ENCODE measurements at places on chromosomes 7 and 10.
A peak's percentile ranks its signal among the peaks of the same experiment; 100 is the strongest.

GRCh38 chr7:45962861-45963260 lies 41.8 kb upstream of the IGFBP3 start:
- no peak for DNase-seq

DNA sequence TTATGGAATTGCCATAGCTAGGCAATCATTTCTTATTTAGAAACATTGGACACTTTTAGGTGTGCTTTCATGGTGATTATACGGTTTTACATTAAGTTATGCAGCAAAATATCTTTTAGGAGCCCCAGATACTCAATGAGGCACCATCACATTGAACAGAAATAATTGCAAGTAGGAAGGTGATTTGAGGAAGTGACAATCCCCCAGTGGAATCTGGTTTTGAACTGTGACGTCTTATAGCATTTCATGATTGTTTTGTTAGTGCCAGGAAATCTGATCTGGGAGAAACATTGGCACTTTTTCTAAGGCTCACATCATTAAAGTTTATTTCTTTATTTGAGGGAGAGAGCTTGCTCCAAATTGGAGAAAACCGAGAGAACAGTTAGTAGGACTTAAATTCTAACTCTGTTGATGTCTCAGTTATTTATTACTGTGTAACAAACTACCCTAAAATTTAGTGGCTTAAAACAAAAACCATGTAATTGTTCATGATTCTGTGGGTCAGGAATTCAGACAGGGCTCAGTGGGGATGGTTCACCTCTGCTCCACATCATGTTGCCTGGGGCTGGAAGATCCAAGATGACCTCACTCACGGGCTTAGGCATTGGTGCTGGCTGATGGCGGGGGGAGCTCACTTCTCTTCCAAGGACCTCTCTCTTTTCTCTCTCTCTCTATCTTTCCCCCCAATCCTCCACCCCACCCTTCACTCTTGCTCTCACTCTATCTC lies 78.2 kb upstream of the STEAP1B start:
- no peak for DNase-seq

DNA sequence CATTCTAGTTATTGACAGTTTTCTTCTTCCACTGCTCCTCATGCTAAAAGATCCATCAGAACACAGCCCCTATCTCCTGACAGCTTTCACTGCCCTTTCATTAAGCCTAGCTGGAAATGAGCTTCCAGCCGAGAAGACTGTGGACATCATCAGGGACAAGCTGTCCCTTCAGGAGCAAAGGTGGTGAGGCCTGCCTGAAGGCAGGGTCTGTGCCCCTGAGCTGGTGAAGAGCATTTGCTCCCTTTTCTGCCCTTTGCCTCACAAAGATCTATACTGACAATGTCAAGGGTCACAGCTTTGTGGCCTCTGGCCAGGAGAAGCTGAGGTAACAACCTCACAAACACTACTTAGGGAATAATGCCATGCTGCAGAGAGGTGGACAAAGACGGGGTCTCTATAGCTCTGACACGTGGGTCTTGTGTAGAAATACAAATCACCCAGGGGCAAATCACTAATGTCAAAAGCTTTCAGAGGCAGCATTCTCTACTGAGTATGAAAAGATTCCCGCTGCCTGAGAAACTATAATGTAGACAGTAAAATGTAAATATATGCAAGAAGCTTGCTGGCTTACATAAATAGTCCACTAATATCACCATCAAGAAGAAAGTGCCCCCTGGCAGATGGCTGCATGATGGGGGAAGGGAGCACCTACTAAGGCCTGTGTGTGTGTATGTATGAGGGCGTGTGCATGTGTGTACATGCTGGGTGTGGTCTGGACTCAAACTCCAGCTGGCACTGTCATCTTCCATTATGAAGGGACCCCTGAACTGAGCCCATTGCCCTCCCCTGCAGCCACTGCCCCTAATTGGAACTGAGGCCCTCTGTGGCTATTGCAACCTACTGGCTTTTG lies 55.8 kb downstream of the HBP1 start:
- DNase-seq = no peak

GRCh38 chr7:151754142-151754590 lies 122.7 kb downstream of the PRKAG2 start:
- DNase-seq = peak; percentile 86

DNA sequence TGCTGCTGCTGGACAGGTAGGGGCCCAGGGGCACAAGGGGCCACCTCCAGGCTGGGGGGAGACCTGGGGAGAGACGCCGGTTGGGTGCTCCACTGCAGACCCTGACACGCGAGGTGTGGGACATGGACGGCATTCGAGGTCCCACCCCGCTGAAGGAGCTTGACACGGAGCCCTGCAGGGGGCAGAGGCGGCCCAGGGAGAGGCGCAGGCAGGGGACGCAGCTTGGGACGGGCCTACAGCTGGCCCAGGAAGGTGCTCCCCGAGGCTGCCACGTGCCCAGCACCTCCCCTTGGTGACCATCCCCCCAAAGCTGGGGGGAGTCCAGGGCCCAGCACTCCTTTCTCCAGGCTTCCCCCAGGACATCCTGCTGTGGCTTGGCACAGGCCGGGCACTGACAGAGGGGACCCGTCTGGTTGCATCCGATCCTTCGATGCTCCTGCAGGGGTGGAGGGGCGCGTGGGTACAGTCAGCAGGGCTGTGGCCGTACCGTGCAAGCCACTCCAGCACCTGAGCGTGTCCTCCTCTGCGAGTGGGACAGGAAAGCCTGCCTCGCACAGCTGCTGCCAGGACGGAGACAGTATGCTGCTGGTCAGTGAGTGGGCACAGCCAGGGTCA lies 174.4 kb downstream of the ELFN1 start:
- DNase-seq = peak; percentile 24

DNA sequence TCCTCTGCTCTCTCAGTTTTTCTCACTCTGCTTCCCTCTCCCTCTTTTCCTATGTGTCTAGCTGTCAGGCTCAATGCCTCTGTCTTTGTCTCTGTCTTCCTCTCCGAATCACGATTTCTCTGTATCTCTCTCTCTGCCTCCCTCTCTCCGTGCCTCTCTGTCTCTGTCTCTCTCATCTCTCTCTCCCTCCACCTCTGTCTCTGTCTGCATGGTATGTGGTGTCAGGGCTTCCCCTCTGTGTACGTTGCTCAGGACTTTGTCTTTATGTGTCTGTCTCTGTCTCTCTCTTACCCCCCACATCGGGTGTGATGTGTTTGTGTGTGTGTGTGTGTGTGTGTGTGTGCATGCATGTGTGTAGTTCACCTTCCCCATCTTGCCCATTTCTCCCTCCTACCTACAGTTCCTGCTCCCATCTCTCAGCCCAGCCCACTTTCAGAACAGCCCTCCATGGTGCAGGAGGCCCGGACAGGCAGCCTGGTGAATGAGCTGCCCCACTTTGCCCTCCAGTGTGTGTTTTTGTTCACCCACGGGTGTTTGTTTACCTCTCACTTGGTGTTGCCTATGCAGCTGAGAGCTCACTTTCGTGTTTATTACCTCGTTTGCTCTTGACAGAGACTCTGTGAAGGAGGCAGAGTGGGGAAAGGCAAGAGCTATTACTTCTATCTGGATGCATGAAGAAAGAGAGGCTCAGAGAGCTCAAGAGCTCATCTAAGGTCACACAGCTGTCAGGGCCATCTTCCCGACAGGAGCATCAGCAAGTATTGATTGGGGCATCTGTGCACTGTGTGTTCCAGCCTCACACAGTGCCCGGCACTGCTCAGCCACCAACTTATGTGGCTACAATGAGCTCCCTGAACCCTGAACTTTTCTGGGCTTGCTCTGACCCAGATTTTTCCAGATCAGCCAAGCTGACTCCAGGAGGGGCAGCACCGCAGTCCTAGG lies 163.5 kb upstream of the ZMIZ1 start:
- no peak for DNase-seq

- peak; percentile 83 for DNase-seq
Measured at GRCh38 chr10:122461367-122461728, at the start of gene HTRA1. TSS of gene HTRA1 (plus strand) at chr10:122461553. CDS start at chr10:122461653, 100 bp downstream.

GRCh38 chr10:100887761-100888296 lies 24.9 kb upstream of the SLF2 start:
- DNase-seq = no peak

DNA sequence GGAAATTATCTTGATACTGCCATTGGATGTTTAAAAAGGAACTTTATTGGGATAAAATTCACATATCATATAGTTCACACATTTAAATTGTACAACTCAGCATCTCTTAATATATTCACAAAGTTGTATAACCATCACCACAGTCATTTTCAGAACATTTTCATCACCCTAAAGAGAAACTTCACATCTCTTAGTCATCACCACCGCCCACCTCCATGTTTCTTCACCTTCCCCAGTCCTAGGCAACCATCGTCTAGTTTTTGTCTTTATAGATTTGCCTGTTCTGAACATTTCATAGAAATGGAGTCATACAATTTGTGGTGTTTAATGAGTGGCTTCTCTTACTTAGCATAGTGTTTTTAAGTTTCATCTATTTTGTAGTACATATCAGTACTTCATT lies 96.6 kb downstream of the ANKRD30A start:
- no peak for DNase-seq

- no peak for DNase-seq
Measured at GRCh38 chr7:100686201-100686821, 7.7 kb downstream of the GIGYF1 start.

DNA sequence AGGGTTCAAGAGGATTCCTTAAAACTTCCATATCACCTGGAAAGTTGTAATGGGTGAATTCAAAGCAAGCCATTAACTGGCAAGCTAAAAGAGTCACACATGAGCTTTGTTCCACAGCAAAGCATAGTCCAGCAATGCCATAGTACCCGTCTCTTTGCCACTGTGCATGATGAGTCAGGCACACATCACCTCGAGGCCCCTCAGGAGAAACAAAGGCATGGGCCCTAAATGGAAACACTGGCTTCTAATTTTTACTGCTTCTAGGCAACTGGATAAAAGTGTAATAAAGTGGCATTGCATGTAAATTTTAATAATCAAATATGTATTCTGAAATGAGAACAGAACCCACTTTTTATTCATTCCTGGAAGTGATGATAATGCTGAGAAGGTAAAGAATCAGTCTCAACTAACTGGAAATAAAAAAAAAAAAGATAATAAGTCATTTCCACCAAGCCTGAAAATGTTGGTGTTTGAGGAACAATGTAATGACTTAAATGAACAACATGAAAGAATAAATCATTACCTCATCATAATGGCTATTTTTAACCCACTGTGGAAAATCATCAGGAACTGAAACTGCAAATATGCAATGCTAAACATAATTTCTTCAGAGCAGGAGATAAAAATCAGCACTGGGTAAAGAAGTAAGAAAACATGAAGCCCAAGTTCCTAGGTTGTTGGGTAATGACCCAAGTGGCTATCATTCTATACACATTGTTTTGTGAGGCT lies 104.9 kb downstream of the CDK6 start:
- DNase-seq = no peak

DNA sequence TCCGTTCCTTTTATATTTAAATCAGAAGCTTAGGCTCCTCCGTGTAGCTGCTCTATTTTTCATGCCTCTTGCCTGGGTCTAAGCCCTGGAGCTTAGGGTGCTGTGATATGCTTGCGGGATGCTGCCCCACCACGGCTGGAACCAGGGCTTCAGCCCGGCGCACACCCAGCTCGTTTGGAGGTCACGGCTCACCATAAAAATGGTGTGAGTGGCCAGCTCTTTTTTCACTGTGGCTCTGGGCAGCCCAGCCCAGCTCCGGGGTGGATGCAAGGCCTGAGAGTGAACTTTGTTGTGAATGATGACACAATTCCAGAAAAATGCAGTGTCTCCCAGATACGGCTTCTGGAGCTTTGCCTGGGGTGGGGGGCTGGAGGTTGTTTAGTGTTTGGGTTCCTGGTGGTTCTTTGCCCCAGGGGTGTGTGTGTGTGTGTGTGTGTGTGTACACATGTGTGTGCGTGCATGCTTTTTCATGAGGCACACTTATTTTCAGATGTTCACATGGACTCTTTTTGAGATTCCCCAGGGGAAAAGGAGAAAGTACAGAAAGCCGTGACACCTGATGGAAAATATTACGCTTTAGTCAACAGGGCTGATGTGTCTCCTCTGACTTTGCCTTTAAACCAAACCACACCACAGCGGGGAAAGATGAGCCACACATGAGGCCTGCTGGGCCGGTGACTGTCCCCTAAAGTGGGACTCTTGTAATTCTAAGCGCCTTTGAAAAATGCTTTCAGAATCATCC lies 46.2 kb downstream of the GRK5 start:
- peak; percentile 85 for DNase-seq

- no peak for DNase-seq
Measured at GRCh38 chr10:16195178-16195769, 241.5 kb upstream of the PTER start.

DNA sequence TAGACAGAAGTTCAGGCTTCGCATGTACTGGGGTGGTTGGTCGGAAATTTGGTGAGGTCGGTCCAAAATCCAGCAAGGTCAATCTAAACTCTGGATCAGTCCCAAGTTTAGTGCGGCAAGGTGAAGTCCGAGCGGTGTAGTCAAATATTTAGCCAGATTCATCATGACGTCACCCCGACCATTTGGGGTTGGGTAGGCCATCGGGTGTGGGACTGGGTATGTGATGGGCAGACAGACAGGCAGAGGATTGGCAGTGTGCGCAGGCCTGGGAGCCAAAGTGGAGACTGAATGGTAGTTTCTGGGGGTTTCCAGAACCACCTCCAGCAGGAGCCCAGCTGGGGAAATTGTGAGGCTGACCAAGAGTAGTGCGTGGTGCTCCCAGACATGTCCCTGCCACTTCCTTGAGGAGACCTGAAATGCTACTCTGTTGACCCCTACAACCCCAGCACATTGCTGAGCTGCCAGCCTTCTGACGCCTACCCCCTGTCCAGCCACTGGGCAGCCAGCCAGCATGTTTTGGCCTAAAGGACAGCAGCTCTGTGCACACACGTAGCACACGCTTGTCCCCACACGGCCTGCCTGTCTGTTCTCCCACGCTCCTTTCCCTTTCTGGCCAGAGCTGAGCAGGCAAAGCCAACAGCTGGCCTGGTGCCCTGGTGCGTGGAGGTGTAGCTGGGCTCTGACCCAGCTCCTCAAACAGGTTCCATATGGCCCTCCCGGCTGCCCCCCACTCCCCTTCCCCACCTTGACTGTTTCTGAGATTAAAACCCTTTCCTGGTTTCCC lies 55.9 kb downstream of the FAM241B start:
- peak; percentile 88 for DNase-seq

- DNase-seq = no peak
Measured at GRCh38 chr7:93895859-93896600, 5.5 kb upstream of the TFPI2 start.

- no peak for DNase-seq
Measured at GRCh38 chr10:59793919-59794318, 40.7 kb upstream of the MRLN start.

- DNase-seq = no peak
Measured at GRCh38 chr7:132865366-132866143, 216.3 kb downstream of the CHCHD3 start.

- DNase-seq = no peak
Measured at GRCh38 chr10:76160446-76161300, 729.2 kb downstream of the LRMDA start.
